ENCODE measurements at places on chromosomes 5 and 9.

GRCh38 chr5:104052558-104053352, 490.2 kb upstream of the NUDT12 start:
- no peak for DNase-seq

GRCh38 chr5:38347896-38348295, 89.5 kb downstream of the EGFLAM start:
- DNase-seq, result no peak

DNA sequence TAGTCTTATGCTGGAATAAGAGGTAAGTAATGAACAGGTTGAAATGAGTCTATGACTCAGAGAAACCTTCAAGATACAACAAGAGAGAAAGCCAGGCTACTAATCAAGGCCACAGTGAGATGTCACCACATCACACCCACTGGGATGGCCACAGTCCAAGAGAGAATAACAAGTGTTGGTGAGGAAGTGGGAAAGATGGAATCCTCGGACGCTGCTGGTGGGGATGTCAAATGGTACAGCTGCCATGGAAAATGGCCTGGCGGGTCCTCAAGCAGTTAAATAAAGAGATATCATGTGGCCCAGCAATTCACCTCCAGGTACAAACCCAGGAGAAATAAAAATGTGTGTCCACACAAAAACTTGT, 41.9 kb upstream of the NEURL1B start:
- no peak for DNase-seq

DNA sequence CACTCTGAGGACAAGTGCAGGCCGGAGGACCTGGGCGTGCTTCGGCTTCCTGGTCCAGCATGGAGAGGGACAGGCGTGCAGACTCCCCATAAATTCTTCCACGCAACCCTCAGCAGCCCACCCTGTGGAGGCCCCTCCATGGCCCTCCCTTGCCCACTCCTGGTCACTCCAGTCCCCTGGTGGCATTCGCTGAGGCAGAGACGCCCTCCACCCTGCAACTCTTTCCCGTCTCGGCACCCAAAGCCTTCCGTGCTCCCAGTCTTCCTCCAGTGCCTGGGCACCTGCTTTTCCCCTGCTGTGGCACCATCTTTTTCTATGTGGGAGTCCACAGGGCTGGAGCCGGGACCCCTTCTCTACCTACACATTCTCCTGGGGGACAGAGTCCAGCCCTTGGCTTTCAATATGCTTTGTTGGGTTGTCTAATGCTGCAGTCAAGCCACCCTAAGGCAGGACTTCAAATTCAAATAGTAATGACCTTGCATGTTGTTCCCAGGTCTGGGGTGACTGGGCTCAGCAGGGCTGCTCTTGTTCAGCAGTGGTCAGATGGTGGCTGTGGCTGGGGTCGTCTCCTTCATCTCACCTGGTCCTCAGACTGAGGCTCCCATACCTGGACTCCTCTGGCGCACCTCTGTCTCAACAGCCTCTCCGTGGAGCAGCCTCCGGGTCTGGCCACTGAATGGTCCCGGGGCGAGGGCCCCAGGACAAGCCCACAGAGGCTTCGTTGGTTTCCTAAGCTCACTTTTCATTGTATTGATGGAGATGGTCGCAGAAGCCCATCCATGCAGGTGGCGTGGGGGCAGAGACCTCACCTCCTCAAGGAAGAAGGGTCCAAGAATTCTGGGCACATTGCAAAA, 15.2 kb downstream of the MRPL36 start:
- no peak for DNase-seq

GRCh38 chr5:1028481-1029281, 20.1 kb downstream of the NKD2 start:
- DNase-seq, result no peak

DNA sequence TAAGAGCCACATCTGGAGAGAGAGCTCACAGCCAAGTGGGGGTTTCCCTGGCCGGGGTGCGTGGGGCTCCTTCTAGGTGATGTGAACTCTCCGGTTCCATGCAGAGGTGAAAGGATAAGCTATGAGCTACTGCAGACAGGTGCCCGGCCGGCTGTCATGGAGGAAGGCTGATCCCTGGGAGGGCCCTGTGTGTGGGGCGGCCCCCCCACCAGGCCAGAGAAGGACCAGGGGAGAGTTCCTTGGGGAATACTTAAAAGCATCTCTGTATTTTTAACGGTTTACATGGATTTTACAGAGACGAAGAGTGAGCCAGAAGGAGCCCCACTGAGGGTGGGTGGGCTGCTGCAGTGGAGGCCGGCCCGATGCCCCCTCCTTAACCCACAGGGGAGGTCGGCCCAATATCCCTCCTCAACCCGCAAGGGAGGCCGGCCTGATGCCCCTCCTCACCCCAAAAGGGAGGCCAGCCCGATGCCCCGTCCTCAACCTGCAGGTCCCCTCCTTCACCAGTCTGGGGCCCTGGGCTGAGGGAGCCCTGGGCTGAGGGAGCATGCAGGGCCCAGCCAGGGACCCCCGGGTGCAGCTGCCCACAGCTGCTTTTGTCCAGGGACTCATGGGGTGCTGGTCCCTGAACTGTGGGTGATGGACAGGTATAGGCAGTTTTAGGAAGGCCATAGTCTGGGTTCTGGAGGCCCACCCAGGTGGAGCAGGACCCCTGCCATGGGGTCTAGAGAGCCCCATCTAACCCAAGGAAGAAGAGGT, 31.9 kb downstream of the MRPL36 start:
- no peak for DNase-seq

DNA sequence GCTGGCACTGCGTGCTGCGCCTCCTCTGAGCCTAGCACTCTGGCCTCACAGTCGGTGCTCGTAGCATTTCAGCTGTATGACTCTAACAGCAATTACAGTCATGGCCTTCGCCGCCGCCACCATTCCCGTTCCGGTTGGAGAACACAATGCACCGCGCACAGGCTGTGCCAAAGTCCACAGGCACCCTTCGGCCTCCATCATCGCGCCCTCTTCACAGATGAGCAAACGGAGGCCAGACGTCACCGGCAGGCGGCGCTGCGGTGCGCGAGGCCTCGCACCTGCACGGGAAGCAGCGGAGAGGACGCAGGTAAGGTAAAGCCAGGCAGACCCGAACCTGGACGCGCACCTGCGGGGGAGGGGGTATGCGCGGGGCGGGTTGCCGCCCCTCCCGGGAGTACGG, 128.9 kb downstream of the BARX1 start:
- peak; percentile 57 for DNase-seq

GRCh38 chr5:111472579-111472978, 39.8 kb downstream of the STARD4 start:
- no peak for DNase-seq

DNA sequence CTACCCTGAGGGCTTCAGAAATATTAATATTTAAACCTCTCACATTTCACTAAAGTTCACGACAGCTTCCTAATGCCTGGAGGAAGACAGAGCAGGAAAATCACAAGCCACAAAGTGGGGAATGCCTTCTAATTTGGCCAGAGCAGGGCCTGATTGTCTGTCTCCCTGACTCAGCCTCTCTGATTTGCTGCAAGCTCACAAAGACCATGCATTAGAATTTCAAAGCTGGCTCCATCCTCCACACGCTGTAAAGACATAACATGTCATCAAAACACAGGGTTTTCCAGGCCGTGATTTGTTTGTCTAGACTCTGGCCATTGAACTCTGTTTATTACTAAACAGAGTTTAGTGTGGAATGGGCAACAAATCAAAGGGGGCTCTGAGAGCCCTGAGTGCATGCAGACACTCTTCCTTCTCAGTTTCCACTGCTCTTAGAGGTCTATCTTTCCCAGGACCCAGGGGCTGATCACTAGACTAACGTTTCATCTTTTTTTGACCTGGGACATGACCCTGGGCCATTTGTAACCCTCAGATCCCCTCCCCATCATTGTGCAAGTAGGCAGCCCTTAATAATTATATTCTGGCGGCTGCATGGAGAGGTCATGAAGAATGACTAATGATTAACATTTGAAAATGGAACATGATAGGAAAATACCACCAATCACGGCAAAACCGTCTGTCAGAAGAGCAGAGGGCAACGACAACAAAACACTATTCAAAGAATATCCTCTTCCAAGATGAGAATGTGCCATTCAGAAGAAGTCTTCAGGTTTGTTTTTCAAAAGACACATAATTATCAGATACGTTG, 140.2 kb downstream of the ENC1 start:
- DNase-seq, result no peak

GRCh38 chr9:8733131-8733954, 933.8 kb upstream of the DMAC1 start:
- DNase-seq, result no peak

- no peak for DNase-seq
Measured at GRCh38 chr9:136773386-136774044, 9.2 kb upstream of the LCN15 start.

DNA sequence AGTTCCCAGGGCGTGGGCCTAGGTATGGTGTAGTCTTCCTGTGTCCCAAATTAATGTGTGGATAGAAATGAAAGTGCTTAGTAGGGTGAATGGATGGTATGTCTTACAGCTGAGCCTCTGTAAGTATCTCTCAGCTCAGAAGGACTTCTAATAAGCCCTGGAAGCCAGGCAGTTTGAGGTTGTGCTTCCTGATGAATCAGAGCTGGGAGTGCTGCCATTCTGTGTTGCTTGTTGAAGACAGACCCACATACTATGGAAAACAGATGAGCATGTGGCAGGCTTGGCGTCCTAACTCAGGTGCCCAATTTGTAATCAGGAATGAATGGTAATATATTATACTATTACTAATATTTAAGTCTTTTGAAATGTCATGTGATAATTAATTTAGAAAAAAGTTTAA, 69.8 kb downstream of the CMYA5 start:
- no peak for DNase-seq

GRCh38 chr5:120096413-120096812, 367.7 kb upstream of the PRR16 start:
- DNase-seq, result no peak

- no peak for DNase-seq
Measured at GRCh38 chr5:127907907-127908306, 175.7 kb upstream of the SLC12A2 start.

GRCh38 chr5:67193439-67193807, 3.2 kb downstream of the CD180 start:
- DNase-seq, result no peak

- DNase-seq, result no peak
Measured at GRCh38 chr9:13279284-13280141, at the start of gene MPDZ. MPDZ (minus strand) TSS chr9:13279692; CDS start chr9:13250315, 29,377 bp downstream.

- no peak for DNase-seq
Measured at GRCh38 chr5:123285122-123286023, 137.8 kb downstream of the CEP120 start.

DNA sequence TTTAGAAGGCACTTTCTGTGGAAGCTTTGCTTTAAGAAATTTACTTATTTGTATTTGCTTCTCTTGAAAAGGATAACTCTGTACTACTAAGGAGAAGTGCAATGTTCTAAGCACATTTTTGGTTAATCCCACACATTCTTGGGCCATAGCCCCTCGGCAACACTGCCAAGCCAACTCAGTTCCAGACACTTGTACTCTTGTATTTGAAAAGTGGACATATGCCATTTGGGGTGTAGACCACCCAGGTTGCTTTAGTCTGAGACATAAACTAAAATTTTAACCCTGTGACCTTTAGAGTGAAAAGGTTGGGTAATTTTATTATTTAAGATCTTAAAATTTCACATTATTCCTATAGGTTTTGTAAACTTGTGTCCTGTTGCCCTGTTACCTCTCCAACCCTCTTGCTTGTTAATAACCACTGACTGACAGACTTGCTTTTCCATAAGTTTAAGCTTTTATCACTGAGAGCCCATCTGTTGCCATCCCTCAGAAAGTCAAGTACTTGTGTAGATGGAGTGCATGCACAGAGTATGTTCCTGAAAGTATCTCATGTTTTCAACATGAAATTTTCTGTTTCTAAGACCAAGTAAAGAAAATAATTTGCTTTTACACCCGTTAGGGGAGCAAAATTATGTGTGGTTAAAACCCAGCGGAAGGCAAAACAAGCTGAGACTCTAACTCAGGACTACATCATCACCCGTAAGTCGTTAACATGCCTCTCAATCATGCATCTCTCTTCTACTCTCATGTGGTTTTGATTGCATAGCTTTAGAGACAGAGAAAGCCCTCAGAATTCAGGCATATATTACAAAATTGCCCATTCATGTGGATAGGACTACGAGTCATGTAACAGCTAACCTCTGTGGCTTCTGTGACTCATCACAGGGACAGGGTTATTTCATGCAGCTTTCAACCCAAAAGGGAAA, 117.3 kb downstream of the GDNF start:
- no peak for DNase-seq

GRCh38 chr5:73451224-73452130, 2.9 kb upstream of the FOXD1 start:
- DNase-seq, result peak; percentile 60

- DNase-seq, result no peak
Measured at GRCh38 chr5:95734906-95735305, 3.8 kb downstream of the RHOBTB3 start.

DNA sequence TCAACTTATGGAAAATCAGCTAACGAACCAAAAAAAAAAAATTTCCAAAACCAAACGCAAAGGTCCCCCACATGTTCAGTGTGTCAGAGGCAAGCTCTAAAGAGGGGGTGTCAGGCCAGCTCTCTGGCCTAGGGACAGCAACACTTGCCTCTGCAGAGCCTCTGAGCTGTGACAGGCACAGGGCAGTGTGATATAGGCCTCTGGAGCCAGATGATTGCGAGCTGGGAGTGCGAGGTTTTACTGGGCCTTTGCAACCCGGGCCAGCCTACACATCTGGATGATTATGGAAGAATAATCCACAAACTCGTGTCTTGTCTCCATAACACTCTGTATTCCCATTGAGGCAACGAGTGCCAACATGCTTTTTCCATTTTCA, 67.7 kb upstream of the STC2 start:
- DNase-seq, result no peak

GRCh38 chr5:181173027-181173419, 25.6 kb downstream of the OR2V2 start:
- no peak for DNase-seq

DNA sequence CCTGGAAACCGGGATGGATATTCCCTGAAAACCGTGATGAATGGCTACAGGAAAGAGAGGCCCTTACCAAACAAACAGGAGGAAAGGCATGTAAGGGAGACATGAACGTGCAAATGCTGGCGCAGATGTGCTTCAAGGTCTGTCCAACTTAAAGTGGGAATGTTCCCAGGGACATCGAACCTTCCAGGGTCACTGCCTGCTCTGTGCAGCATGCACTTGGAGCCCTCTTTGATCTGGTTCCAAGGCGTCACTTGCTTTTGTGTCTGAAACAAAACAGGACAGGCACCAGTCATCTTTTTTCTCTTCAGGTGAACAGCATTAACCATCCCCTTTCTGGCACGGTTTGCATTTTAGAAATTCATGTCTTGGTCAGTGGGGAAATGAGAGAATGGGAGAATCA, 479.4 kb downstream of the RASEF start:
- DNase-seq, result no peak

DNA sequence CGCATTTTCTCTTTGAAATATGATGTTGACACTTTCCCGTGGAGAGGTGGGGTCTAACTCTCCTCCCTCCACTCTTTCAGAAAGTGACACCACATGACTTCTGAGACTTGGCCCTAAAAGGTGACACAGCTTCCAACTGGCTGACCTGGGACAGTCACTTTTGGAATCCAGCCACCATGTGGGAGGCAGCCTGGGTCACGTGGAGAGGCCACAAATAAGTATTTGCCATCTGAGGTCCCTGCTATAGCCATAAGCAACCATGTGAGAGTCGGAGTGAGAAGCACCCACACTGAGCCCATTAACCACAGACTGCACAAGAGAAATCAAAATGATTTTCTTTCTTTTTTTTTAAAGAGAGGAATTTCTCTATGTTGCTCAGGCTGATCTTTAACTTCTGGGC, 4.1 kb upstream of the PHYKPL start:
- DNase-seq, result no peak

GRCh38 chr9:26656003-26656870, 236.4 kb downstream of the CAAP1 start:
- DNase-seq, result no peak

GRCh38 chr5:134174841-134175839, 1.6 kb downstream of the SKP1 start:
- no peak for DNase-seq
